ENCODE measurements at places on chromosomes 5 and 9.

DNA sequence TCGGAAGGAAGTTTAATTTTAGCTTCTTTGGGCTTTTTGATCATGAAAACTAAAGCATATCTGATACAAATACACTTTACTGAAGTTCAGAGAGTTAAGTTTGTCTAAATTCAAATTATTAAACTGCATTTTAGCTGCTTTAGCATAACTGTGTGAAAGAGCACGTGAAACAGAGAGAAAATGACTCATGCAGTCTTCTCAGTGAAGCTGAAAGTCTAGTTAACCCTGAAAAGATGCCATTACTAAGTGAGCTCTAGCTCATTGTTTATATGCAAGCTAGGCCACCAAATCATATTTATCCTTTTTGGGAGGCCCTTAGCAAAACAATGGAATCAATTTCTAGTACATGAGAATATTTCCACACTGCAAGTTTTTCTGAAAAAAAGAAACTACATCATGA, 27.6 kb downstream of the TPD52L3 start:
- DNase-seq: peak; percentile 69

DNA sequence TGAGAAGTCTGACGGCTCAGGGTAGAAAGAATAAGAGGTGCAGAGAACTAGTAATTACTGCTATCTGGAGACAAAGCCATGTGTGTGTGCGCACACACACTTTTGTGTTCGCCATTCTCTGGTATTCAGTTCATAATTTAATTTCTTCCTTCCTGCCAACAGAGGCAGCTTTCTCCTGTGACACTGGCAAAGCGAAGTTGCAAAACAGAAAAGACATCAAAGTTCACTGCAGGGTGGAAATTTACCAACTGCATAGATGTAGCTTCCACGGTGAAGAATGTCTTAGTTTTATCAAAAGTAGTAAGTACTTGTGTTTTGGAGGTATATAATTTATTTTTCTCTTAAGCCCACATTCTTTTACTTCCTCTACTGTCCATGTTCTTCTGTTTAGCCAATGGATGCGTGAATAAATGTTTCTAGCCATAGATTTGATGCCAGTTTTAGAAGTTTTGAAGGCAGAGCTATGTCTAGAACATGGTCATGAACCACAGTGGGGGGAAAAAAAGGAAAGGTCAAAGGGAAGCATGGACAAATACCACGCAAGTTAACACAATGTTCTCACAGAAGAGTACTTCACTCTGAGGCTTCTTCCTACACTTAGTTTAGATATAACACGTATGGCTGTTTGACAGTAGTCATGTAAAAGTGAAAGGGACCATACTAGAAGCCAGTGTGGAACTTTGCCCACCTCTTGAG, 536.5 kb upstream of the GRIA1 start:
- no peak for DNase-seq

- DNase-seq: no peak
These were observed 13.8 kb downstream of the DNM1 start for GRCh38 chr9:128216781-128217553.

- no peak for DNase-seq
These were observed 29.8 kb downstream of the HMGCR start for GRCh38 chr5:75366787-75367186.

- DNase-seq: no peak
These were observed 1005.5 kb upstream of the PTPRD start for GRCh38 chr9:11618241-11618805.

- DNase-seq: no peak
These were observed 187.1 kb downstream of the SPOCK1 start for GRCh38 chr5:137312011-137312410.

- DNase-seq: no peak
These were observed 137.0 kb downstream of the CCDC192 start for GRCh38 chr5:127840198-127840524.

GRCh38 chr9:116900543-116900942, 213.4 kb downstream of the TRIM32 start:
- no peak for DNase-seq
